ENCODE measurements at places on chromosomes 16 and 17.

- DNase-seq: no peak
Measured at GRCh38 chr17:50259477-50260324, 14.6 kb upstream of the TMEM92 start.

- no peak for DNase-seq
Measured at GRCh38 chr17:35726127-35726952, 5.1 kb upstream of the RASL10B start.

GRCh38 chr17:37134050-37134449 lies 185.3 kb downstream of the AATF start:
- no peak for DNase-seq

DNA sequence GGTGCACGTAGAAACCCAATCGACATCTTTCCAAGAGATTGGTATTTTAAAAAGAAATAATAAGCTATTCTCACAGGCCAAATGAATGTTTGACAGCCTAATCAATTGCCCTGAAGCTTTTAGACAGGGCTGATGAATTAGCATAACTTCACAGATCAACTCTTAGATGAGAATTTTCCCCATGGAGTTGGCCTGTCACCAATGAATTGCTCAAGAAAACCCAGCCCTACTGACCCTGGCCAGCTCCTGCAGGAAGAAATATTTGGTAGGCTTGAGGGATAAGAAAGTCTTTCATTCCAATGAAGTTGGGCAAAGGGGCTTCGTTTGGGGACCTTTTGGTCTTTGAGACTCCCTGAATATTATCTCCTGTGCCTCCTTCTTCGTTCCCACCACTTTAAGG lies 23.4 kb upstream of the SEC14L1 start:
- no peak for DNase-seq

Data from NCI-H510A (cell line).